ENCODE measurements at places on chromosomes 5 and 9. TPM values are rescaled to one million over a fixed set of nuclear protein-coding genes. Genes with fewer than 3 reads are reported as not detected.

CNOT8 gene
- 41.5 TPM for total RNA-seq

LECT2 gene
- total RNA-seq = not detected

C5orf46 gene
- total RNA-seq = not detected

FIBCD1 gene
- total RNA-seq = 6.5 TPM

DMRT3 gene
- not detected for total RNA-seq

ZBTB26 gene
- 2.2 TPM for total RNA-seq

BHMT gene
- total RNA-seq = not detected

HTR4 gene
- not detected for total RNA-seq

SLC34A1 gene
- total RNA-seq = not detected

FCN1 gene
- not detected for total RNA-seq

PAEP gene
- total RNA-seq = 0.14 TPM
